ENCODE measurements at places on chromosomes 13 and 19. TPM values are rescaled to one million over a fixed set of nuclear protein-coding genes. Genes with fewer than 3 reads are reported as not detected.

ZNF8 gene
- total RNA-seq: 6.4 TPM

ATP4B gene
- not detected for total RNA-seq

MUC16 gene
- total RNA-seq: under 0.01 TPM

URAD gene
- not detected for total RNA-seq

FCER2 gene
- total RNA-seq: not detected

ZNF221 gene
- 2.7 TPM for total RNA-seq

ILF3 gene
- 125 TPM for total RNA-seq

SYDE1 gene
- total RNA-seq: 31.9 TPM

SPACA4 gene
- 3.9 TPM for total RNA-seq

KLHL1 gene
- not detected for total RNA-seq

METTL21C gene
- not detected for total RNA-seq

CILP2 gene
- 0.98 TPM for total RNA-seq

ADGRE2 gene
- 4.9 TPM for total RNA-seq

LILRA2 gene
- total RNA-seq: not detected

POSTN gene
- 60.9 TPM for total RNA-seq

ZNF701 gene
- total RNA-seq: 15.7 TPM

SH3GL1 gene
- 65.6 TPM for total RNA-seq

BEST2 gene
- 1.2 TPM for total RNA-seq

SOX1 gene
- total RNA-seq: not detected

MCF2L gene
- total RNA-seq: 45.4 TPM

DYRK1B gene
- 5.6 TPM for total RNA-seq

SCN1B gene
- 8.6 TPM for total RNA-seq

ZNF112 gene
- 9.6 TPM for total RNA-seq

ASF1B gene
- 1.7 TPM for total RNA-seq

NCCRP1 gene
- 41.7 TPM for total RNA-seq

ZNF766 gene
- total RNA-seq: 5.6 TPM

ZNF665 gene
- total RNA-seq: 1.5 TPM

IPO5 gene
- total RNA-seq: 79.1 TPM

STARD13 gene
- 33.1 TPM for total RNA-seq

ZNF560 gene
- 0.49 TPM for total RNA-seq

NLRP13 gene
- total RNA-seq: not detected

PEG3 gene
- total RNA-seq: 15.2 TPM

SPTBN4 gene
- total RNA-seq: 1.7 TPM

ZNF177 gene
- total RNA-seq: 0.98 TPM
